Right ventricle myocardium superior (tissue), 1 donor: ENCODE measurements at places on chromosomes 6 and 20.

- no peak for DNase-seq
Observed at GRCh38 chr6:106539936-106540335, 89.4 kb downstream of the RTN4IP1 start.

- DNase-seq, result no peak
Observed at GRCh38 chr6:13661647-13662046, 46.5 kb downstream of the NOL7 start.

GRCh38 chr6:22106961-22107360, 189.9 kb downstream of the PRL start:
- no peak for DNase-seq

- DNase-seq, result no peak
Observed at GRCh38 chr20:15346657-15347280, 1009.4 kb upstream of the FLRT3 start.

GRCh38 chr20:2576317-2576727, 39.9 kb downstream of the TMC2 start:
- no peak for DNase-seq

DNA sequence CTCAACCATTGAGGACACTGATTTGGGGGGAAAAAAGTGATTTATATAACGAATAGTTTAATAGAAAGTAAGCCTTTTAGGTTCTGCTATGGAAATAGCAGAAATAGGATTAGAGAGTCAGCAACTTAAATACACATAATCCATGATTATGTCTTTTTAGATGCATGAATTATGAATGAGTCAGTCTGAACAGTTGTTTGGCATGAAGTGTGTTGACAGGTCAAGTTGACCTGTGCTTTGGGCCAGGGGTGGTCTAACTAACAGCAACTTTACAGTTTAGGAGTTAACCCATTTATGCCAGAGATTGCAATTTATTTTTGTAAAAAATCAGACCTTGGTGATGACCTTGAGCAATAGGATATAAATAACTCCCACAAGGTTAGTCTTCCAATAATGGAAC, 191.3 kb downstream of the MTFR2 start:
- DNase-seq, result no peak

- no peak for DNase-seq
Observed at GRCh38 chr6:13268913-13269518, 59.3 kb downstream of the TBC1D7 start.

GRCh38 chr20:4828830-4829513, 107.3 kb downstream of the PRND start:
- DNase-seq, result no peak
